ENCODE measurements at places on chromosomes 5 and 9. TPM values are rescaled to one million over a fixed set of nuclear protein-coding genes. Genes with fewer than 3 reads are reported as not detected.

Gene IER5L
- 3.1 TPM for total RNA-seq

Gene ZNF658
- total RNA-seq = 3.7 TPM

Gene HMCN2
- 5.6 TPM for total RNA-seq

Gene GABRA6
- not detected for total RNA-seq

Gene SGCD
- total RNA-seq = 5.8 TPM

Gene NLN
- total RNA-seq = 32.0 TPM

Gene TLX3
- total RNA-seq = 6.9 TPM

GRCh38 chr5:143600396-143601075 lies 197.1 kb upstream of the NR3C1 start:
- DNase-seq = no peak
- peaks cover 4% of the 10 kb centered on the region for H3K4me1 ChIP-seq
- no peaks in the 10 kb centered on the region for H3K27me3 ChIP-seq
- H3K4me3 ChIP-seq = no peak overlapping the region

DNA sequence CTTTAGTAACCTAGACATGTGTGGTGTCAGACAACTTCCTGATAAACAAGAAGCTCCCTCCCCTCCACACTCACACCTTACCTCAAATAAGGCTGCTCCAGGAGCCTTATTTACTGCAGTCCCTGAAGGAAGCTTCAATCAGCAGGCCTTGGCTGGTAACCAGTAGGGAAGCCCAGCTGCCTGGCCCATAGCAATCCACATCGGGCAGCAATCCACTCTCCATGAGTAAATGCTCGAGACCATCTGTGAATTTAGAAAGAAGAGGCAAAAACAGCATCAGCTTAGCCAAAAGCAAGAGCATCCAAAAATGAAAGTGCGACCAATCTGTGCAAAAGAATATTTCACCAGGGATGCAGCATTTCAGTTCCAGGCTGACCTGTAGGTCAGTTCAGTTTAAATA lies 213.3 kb upstream of the TUSC1 start:
- H3K4me1 ChIP-seq = no peaks in the 10 kb centered on the region
- DNase-seq = no peak
- no peak overlapping the region for H3K4me3 ChIP-seq
- no peaks in the 10 kb centered on the region for H3K36me3 ChIP-seq

DNA sequence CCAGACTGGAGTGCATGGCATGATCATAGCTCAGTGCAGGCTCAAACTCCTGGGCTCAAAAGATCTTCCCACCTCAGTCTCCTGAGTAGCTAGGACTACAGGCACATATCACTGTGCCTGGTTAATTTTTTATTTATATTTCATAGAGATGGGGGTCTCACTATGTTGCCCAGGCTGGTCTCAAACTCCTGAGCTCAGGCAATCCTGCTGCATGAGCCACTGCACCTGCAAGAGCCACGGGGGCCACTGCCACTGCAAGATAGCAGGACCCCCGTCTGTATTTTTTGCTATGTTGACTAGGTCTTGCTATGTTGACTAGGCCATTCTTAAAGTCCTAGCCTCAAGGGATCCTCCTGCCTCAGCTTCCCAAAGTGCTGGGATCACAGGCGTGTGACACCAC lies 6.5 kb downstream of the CYSTM1 start:
- H3K36me3 ChIP-seq = no peaks in the 10 kb centered on the region
- no peaks in the 10 kb centered on the region for H3K27me3 ChIP-seq
- DNase-seq = no peak

- no peak overlapping the region for H3K27ac ChIP-seq
- no peaks in the 10 kb centered on the region for H3K4me1 ChIP-seq
Observed at GRCh38 chr5:164027738-164028137, 522.3 kb downstream of the MAT2B start.

DNA sequence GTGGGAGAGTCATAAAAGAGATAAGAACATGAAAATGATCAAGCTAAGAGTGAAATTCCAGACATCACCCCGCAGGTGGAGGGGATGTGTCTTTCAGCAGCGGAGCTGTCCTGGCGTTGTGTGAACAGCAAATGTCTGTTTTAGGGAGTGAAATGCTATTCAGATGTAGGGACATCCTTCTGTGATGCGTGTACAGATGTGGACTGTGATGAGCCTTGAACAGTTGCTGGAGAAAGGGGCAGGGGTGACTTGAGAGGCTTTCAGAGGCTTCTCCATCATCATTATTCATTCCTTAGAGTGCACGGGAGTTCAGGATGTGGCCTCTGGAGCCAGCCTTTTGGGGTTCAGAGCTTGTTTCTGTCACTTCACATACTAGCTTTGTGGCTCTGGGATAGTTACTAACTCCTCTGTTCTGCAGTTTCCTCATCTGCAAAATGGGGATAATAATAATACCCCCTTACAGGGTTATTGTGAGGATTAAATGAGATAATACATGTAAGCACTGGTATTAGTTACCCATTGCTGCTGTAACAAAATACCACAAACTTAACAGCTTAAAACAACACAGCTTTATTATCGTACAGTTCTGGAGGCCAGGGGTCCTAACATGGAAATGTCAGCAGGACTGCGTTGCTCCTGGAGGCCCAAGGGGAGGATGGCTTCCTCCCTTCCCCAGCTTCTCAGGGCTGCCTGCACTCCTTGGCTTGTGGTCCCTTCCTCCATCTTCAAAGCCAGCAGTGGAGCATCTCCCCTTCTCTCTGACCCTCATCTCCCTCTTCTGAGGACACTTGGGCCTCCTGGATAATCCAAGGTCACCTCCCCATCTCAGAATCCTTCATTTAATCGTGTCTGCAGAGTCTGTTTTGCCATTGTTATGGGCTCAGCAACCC lies 9.4 kb downstream of the TRAF1 start:
- no peak for DNase-seq
- H3K36me3 ChIP-seq = no peaks in the 10 kb centered on the region
- no peak overlapping the region for H3K4me3 ChIP-seq
- no peaks in the 10 kb centered on the region for H3K4me1 ChIP-seq
- no peaks in the 10 kb centered on the region for H3K27me3 ChIP-seq

DNA sequence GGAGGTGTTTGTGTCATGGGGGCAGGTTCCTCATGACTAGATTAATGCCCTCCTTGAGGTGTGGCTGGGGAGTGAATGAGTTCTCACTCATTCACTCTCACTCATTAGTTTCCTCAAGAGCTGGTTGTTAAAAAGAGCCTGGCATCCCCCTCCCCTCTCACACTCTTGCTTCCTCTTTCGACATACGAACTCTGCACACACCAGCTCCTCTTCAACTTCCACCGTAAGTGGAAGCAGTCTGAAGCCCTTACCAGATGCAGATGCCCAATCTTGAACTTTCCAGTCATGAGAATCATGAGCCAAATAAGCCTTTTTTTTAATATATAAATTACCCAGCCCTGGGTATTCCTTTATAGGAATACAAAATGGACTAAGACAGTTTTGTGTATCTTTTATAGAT lies 82.5 kb downstream of the SPRY4 start:
- no peaks in the 10 kb centered on the region for H3K27me3 ChIP-seq
- H3K4me1 ChIP-seq = peaks cover 4% of the 10 kb centered on the region
- H3K4me3 ChIP-seq = no peak overlapping the region
- DNase-seq = no peak
- H3K36me3 ChIP-seq = no peaks in the 10 kb centered on the region
- no peak overlapping the region for H3K27ac ChIP-seq

GRCh38 chr5:111973961-111974360 lies 217.0 kb upstream of the NREP start:
- H3K27ac ChIP-seq = no peak overlapping the region
- H3K27me3 ChIP-seq = no peaks in the 10 kb centered on the region
- H3K4me1 ChIP-seq = no peaks in the 10 kb centered on the region
- no peak for DNase-seq

DNA sequence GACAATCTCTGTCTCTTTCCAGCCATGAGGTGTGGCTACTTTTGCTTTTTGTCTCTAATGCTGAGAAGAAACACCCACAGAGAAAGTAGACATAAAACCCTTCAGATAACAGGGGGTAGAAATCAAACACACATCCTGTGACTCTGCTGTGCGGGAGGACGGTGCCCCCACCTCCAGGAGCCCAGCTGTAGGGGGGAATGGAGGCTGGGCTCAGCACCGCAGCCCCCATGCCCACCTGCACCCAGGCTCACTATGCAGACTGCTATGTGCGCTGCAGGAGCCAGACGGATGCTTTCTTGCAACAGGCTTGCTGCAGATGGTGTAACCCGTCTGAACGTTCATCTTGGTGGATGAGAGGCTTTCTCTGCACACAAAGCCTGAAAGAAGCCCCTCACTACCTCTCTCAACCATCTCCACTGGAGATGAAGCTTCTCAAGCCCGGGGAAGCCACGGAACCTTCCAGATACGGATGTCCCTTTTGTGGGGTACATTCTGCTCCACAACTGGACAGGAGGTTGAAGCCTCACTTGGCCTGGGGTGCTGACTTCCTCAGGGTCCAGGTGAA lies 207.2 kb downstream of the GADD45G start:
- no peaks in the 10 kb centered on the region for H3K27me3 ChIP-seq
- peaks cover 38% of the 10 kb centered on the region for H3K4me1 ChIP-seq
- no peak overlapping the region for H3K4me3 ChIP-seq
- no peaks in the 10 kb centered on the region for H3K36me3 ChIP-seq
- no peak overlapping the region for H3K27ac ChIP-seq

DNA sequence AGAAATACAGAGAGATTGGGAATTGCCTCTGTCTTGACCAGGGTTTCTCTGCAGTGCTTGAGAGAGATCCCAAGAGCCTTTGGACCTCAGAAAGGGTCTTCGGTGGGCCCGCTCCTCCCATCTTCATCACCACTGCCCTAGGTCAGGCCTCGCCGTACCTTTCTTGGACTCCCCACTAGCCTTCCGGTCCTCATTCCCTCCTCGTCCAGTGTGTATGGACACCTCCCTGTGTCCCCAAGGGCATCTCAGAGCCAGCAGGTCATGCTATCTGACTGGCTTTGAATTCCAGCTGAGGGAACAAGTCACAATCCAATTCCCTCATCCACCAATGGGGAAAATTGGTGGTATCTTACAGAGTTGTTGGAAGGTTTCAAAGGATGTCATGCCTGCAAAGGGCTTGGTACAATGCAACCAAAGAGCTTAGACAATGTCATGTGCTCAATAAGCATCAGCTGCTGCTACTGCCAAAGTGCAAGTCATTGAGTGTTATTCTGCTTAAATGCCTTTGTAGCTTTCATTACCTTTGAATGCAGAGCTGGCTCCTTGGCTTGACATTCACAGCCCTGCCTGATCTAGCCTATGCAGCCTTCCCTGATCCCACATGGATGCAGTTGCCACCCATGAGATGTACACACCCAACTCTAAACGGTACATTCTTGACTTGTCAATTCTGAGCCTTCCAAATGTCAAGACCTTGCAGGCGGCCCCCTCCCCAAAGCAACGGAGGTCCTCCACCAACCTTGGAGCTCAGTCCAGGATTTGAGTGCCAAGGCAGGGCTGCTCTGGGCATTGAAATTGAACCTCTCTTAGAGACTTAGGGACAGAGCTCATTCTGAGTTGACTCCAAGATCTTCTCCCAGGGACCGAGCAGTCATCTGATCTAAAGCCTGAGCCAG lies 58.0 kb downstream of the HRH2 start:
- no peak overlapping the region for H3K27ac ChIP-seq
- no peaks in the 10 kb centered on the region for H3K36me3 ChIP-seq
- DNase-seq = no peak
- H3K4me3 ChIP-seq = no peak overlapping the region
- H3K4me1 ChIP-seq = no peaks in the 10 kb centered on the region

DNA sequence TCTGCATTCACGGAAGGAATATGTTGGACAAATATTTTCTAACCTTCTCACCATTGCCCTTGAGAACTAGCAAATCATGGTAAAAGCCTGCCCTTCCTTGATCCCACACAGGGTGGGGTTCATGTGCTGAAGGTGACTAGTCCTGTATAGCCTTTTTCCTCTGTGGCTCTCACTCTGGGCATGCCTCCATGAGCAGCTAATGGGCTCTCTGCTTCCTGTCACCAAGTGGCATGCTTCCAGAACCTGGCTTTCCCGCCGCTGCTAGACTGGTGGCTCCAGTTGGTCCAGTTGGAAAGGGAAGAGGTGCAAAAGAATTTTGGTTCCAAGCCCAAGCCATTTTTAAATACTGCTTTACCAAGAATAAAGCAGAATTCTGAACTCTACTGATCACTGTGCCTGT lies 35.5 kb downstream of the FBXO10 start:
- H3K4me3 ChIP-seq = no peak overlapping the region
- no peak overlapping the region for H3K27ac ChIP-seq
- peaks cover 36% of the 10 kb centered on the region for H3K36me3 ChIP-seq
- H3K27me3 ChIP-seq = no peaks in the 10 kb centered on the region

GRCh38 chr9:85658716-85659115 lies 83.0 kb downstream of the AGTPBP1 start:
- H3K27me3 ChIP-seq = no peaks in the 10 kb centered on the region
- DNase-seq = no peak
- no peak overlapping the region for H3K4me3 ChIP-seq
- no peaks in the 10 kb centered on the region for H3K4me1 ChIP-seq
- H3K27ac ChIP-seq = no peak overlapping the region
- no peaks in the 10 kb centered on the region for H3K36me3 ChIP-seq

GRCh38 chr5:72656331-72656730 lies 149.1 kb upstream of the ZNF366 start:
- no peaks in the 10 kb centered on the region for H3K36me3 ChIP-seq
- H3K4me3 ChIP-seq = no peak overlapping the region
- no peak overlapping the region for H3K27ac ChIP-seq
- no peaks in the 10 kb centered on the region for H3K27me3 ChIP-seq
- DNase-seq = no peak

DNA sequence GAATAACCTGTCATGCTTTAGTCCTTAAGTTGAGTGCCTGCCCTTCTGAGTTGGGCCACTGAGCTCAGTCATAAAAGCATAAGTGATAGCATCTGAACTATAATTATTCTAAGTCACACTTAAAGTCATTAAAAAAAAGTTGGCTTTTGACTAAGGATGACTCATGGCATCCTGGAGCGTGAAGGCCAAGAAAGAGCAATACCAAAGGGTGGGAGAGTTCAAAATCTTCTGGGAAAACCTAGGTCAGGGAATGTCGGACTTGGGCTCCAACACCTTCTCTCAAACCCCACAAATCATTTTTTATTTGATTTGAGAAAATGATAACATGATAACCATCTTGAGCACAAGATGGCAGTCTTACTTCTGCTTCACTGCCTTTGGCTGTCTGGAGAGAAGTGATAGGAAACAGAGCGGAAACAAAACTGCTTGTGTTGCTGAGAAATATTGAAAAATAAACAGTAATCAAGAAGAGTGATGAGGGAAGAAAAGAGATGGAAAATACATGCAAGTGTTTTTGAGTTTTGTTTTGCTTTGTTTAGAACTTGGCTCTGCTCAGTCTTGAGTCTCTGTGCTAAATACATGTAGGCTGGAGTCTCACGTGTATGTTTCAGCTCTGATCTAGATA lies 16.9 kb upstream of the NTRK2 start:
- H3K4me3 ChIP-seq = no peak overlapping the region
- H3K4me1 ChIP-seq = no peaks in the 10 kb centered on the region
- no peaks in the 10 kb centered on the region for H3K36me3 ChIP-seq
- peaks cover 15% of the 10 kb centered on the region for H3K27me3 ChIP-seq

- peaks cover 20% of the 10 kb centered on the region for H3K36me3 ChIP-seq
- no peak overlapping the region for H3K27ac ChIP-seq
- no peaks in the 10 kb centered on the region for H3K27me3 ChIP-seq
- peaks cover 2% of the 10 kb centered on the region for H3K4me1 ChIP-seq
Observed at GRCh38 chr9:133793471-133793870, 55.3 kb upstream of the SARDH start.
